Activated gamma-delta T cell treated with Interleukin-2 at 50 U/mL for 16 hours (primary cell): ENCODE measurements at places on chromosomes 3 and 15.

- DNase-seq = no peak
These were observed 22.2 kb downstream of the GRAMD2A start for GRCh38 chr15:72175186-72176044.

- DNase-seq = no peak
These were observed 41.8 kb downstream of the SMAD3 start for GRCh38 chr15:67107014-67107812.

- no peak for DNase-seq
These were observed 214.6 kb upstream of the STAC start for GRCh38 chr3:36165509-36166290.

GRCh38 chr3:28348265-28348628 lies 274 bp upstream of the ZCWPW2 start:
- DNase-seq = no peak

DNA sequence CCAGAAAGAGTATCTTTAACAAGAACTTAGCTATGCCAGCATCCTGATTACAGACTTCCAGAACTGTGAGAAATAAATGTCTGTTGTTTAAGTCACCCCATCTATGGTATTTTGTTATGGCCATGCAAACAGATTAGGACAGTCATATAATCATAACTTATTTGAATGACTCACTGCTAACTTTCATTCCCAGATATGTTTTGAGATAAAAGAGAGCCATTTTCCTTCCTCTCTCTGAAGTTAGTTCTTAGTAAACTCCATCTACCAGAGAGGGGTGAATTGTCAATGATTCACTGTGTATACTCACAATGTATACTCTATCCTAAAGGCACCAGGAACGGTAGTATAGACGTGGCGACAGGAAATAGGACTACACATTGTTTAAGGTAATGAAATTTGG lies 179.4 kb upstream of the DPH6 start:
- DNase-seq = no peak

- no peak for DNase-seq
These were observed 517.4 kb upstream of the ARRDC4 start for GRCh38 chr15:97443101-97443500.
